ENCODE measurements at places on chromosomes 3 and 15. TPM values are rescaled to one million over a fixed set of nuclear protein-coding genes. Genes with fewer than 3 reads are reported as not detected.

DNA sequence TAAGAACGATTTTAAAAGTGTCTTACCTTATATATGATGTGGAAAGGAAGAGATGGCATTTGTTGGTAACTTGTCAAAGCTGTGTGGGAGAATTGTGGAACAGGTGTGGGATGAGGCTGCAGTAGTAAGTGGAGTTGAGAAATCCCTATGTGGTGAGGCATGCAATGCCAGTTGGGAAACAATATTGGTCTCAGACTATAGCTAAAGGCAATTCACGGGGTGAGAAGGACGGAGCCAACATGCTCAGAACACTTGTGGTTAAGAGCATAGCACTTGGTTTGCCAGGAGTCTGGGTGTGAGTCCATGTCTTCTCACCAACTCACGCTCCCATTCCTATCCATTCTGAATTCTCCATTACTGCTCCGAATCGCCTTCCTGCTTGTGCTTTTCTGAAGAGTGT, 615.6 kb upstream of the ADAMTS9 start:
- H3K27ac ChIP-seq: no peak overlapping the region
- H3K4me1 ChIP-seq: no peaks in the 10 kb centered on the region
- no peak for DNase-seq
- H3K36me3 ChIP-seq: no peaks in the 10 kb centered on the region

CPEB1 gene
- total RNA-seq: 28.9 TPM

- H3K4me1 ChIP-seq: no peaks in the 10 kb centered on the region
- no peaks in the 10 kb centered on the region for H3K27me3 ChIP-seq
- H3K27ac ChIP-seq: no peak overlapping the region
- no peak overlapping the region for H3K4me3 ChIP-seq
These were observed 7.3 kb upstream of the TNFSF10 start for GRCh38 chr3:172530566-172530965.

GRCh38 chr15:85764649-85765277, 30.0 kb downstream of the KLHL25 start:
- H3K27ac ChIP-seq: no peak overlapping the region
- H3K4me3 ChIP-seq: no peak overlapping the region
- DNase-seq: no peak
- no peaks in the 10 kb centered on the region for H3K27me3 ChIP-seq
- H3K36me3 ChIP-seq: no peaks in the 10 kb centered on the region

TYRO3 gene
- 154 TPM for total RNA-seq

CCR8 gene
- not detected for total RNA-seq

PPP1R14D gene
- total RNA-seq: not detected

GRCh38 chr15:76229266-76229665, 82.0 kb downstream of the ETFA start:
- no peaks in the 10 kb centered on the region for H3K27me3 ChIP-seq
- no peaks in the 10 kb centered on the region for H3K36me3 ChIP-seq
- no peak overlapping the region for H3K4me3 ChIP-seq
- H3K27ac ChIP-seq: no peak overlapping the region
- no peak for DNase-seq
- H3K4me1 ChIP-seq: no peaks in the 10 kb centered on the region

ADAMTSL3 gene
- 1.4 TPM for total RNA-seq

PTX3 gene
- total RNA-seq: 1.8 TPM
